ENCODE measurements at places on chromosomes 2 and 18.

DNA sequence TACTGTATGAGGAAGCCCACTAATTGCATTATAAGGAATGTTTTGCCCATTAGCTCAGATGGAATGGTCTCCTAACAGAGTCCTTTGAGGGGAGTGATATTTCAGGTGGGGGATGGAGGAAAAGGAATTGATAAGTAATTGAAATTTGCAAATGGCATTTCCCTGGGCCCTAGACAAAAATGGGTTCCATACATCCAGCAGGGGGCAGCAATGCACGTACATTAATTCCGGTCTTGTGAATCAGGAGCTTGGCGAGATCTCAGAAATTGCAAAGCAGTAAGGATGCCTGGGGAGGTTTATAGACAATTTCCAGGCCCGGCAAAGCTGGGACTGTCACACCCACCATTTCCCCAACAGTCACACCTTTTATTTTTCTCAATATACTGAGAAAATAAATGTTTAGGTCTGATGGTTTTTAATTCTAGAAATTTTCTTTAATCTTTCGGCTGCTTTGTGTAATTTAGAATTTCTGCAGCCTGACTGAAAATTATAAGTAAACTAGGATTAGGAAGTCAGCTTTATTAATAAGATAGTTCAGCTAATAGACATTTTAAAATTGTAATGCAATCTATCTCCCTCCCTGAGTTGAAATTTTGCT is 122.8 kb downstream of the LYPD1 start:
- H3K27ac ChIP-seq = no peak overlapping the region
- H3K27me3 ChIP-seq = no peaks in the 10 kb centered on the region
- H3K4me3 ChIP-seq = no peak overlapping the region

- no peaks in the 10 kb centered on the region for H3K36me3 ChIP-seq
- peaks cover 21% of the 10 kb centered on the region for H3K27me3 ChIP-seq
- no peak for DNase-seq
- no peak overlapping the region for H3K27ac ChIP-seq
- H3K4me1 ChIP-seq = no peaks in the 10 kb centered on the region
Measured at GRCh38 chr2:220994846-220995245, 577.3 kb downstream of the EPHA4 start.

- H3K4me1 ChIP-seq = peaks cover 26% of the 10 kb centered on the region
- no peaks in the 10 kb centered on the region for H3K27me3 ChIP-seq
- no peak for DNase-seq
- peaks cover 5% of the 10 kb centered on the region for H3K36me3 ChIP-seq
Measured at GRCh38 chr2:196954001-196954400, 27.5 kb upstream of the PGAP1 start.

- no peaks in the 10 kb centered on the region for H3K36me3 ChIP-seq
- no peaks in the 10 kb centered on the region for H3K4me1 ChIP-seq
- H3K27ac ChIP-seq = no peak overlapping the region
- DNase-seq = no peak
Measured at GRCh38 chr2:188628989-188629752, 337.5 kb downstream of the GULP1 start.

DNA sequence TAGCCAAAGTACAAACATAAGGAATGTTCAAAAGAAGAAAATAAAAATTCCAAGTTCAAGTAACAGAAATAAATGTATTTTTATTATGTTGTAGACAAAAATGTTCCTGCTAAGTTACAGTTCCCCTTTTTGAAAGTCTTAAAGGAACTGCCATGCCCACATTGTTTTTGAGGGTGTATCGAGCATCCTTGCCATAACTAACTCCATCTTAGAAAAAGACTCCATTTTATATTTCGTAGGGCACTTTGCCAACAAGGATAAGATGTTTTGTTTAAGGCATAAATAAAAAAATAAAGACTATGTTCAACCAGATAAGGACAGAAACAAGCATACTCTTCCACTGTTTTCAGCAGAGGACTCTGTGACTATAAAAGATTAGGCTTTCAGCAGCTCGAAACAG is 67.3 kb downstream of the TMEM237 start:
- no peak overlapping the region for H3K4me3 ChIP-seq
- peaks cover 3% of the 10 kb centered on the region for H3K27me3 ChIP-seq
- peaks cover 6% of the 10 kb centered on the region for H3K4me1 ChIP-seq
- H3K36me3 ChIP-seq = no peaks in the 10 kb centered on the region
- DNase-seq = no peak
- no peak overlapping the region for H3K27ac ChIP-seq

- no peaks in the 10 kb centered on the region for H3K36me3 ChIP-seq
- peaks cover 27% of the 10 kb centered on the region for H3K4me1 ChIP-seq
- DNase-seq = no peak
- peaks cover 35% of the 10 kb centered on the region for H3K27me3 ChIP-seq
- no peak overlapping the region for H3K4me3 ChIP-seq
Measured at GRCh38 chr2:233656443-233656842, 15.3 kb upstream of the UGT1A9 start.

DNA sequence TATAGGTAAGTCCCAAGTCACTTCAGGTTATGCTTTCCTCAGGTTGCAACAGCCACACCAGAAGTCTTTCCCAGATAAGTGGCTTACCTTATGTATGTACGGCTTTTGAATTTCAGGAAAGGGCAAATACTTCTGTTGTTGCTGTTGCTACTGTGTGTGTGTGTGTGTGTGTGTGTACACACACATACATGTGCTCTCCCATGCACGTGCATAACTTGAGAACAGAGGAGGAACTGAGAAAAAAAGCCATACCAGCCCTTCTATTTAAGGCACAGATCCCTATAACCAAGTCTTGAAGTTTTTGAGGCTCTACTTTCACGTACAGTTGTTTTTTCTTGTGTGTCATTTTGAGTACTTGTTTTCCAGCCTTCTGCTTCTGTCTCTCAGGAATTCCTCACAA is 62.4 kb downstream of the WDPCP start:
- no peak overlapping the region for H3K27ac ChIP-seq
- no peak overlapping the region for H3K4me3 ChIP-seq
- DNase-seq = no peak
- peaks cover 6% of the 10 kb centered on the region for H3K4me1 ChIP-seq
- H3K36me3 ChIP-seq = peaks cover 33% of the 10 kb centered on the region
- no peaks in the 10 kb centered on the region for H3K27me3 ChIP-seq

GRCh38 chr2:19368760-19369159 is 10.3 kb upstream of the OSR1 start:
- H3K36me3 ChIP-seq = no peaks in the 10 kb centered on the region
- H3K27me3 ChIP-seq = peaks cover 27% of the 10 kb centered on the region
- no peak overlapping the region for H3K4me3 ChIP-seq
- no peak for DNase-seq
- peaks cover 1% of the 10 kb centered on the region for H3K4me1 ChIP-seq
- H3K27ac ChIP-seq = no peak overlapping the region

DNA sequence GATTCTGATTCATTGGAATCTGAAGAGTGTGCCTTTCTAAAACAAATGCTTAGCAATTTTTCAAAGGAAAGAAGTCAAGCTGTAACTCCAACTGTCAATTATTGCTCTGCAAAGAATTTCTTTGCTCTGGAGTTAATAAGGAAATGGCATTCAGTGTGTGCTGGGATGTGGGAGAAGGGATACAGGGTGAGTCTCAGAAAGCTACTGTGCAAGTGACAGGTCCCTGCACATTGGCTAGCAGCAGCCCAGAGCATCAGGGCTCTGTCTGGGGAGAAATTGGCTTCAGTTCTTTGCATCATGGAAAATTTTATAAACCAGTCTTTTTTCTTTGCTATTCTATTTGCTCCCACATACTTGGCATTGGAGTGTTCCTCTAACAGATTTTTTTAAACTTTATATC is 1.1 kb upstream of the SYT4 start:
- DNase-seq = no peak
- no peak overlapping the region for H3K27ac ChIP-seq
- H3K36me3 ChIP-seq = no peaks in the 10 kb centered on the region
- no peaks in the 10 kb centered on the region for H3K4me1 ChIP-seq

- H3K4me3 ChIP-seq = no peak overlapping the region
- no peaks in the 10 kb centered on the region for H3K36me3 ChIP-seq
- no peak for DNase-seq
- H3K4me1 ChIP-seq = no peaks in the 10 kb centered on the region
Measured at GRCh38 chr2:34353509-34354113, 754.5 kb upstream of the FAM98A start.

DNA sequence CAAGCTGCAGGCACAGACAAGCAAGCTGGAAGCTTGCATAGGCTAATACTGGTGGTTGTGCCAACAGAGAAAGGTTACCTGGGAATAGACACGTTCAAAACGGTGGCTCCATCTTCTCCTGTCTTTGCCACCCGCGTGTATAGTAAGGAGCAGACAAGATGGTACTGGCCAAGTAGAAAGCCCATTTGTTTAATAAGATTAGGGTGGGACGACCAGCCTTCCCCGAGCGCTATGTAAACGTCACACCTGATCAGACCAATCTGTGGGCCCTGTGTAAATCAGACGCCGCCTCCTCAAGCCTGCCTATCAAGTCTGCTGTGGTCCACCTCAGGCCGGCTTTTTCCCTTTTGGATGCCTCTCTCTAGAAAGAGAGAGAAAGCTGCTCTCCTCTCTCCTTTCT is 189.2 kb downstream of the LAMA1 start:
- H3K27me3 ChIP-seq = no peaks in the 10 kb centered on the region
- H3K27ac ChIP-seq = no peak overlapping the region
- no peak for DNase-seq
- no peak overlapping the region for H3K4me3 ChIP-seq

- no peak overlapping the region for H3K4me3 ChIP-seq
- H3K4me1 ChIP-seq = no peaks in the 10 kb centered on the region
- no peak for DNase-seq
- peaks cover 10% of the 10 kb centered on the region for H3K36me3 ChIP-seq
Measured at GRCh38 chr2:140624200-140624599, 1506.6 kb downstream of the LRP1B start.

DNA sequence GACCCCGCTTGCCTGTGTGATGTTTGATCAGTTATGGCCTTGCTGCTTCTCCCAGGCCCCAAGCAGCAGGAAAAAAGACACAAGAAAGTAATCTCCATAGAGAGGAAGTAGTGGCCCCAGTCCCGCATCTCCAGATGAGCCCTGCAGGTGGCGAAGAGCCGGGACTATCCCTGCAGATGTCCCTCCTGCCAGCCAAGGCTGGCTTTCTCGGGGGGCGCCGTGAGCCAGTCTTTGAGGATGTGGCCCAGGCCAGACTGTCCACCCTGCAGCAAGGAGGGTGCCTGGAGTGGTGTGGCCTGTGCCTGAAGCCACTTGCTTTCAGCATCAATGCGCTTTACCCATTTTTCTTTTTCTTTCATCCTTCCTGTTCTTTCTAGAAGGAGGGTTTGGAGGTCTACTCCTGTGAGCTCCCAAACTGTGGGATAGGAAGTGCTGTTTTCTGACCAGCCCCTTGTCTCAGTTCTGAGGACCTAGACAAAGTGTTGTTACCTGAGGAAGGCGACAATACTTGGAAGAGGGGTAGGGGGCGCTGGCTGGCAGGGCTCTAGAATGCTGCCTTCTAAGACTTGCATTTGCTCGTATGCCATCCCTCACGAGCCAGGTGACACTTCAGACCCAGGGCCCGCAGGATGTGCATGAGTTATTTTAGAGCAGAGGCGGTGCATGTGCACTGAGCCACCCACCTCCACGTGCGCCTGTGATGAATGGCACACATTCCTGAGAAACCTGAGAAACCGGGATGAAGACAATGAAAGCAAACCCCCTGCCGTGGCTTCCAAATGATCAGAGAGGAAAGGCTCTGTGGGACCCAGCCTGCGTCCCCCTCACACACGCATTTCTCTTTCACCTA is 255.8 kb downstream of the FBXO15 start:
- H3K4me1 ChIP-seq = no peaks in the 10 kb centered on the region
- DNase-seq = no peak
- no peak overlapping the region for H3K27ac ChIP-seq
- no peaks in the 10 kb centered on the region for H3K27me3 ChIP-seq

DNA sequence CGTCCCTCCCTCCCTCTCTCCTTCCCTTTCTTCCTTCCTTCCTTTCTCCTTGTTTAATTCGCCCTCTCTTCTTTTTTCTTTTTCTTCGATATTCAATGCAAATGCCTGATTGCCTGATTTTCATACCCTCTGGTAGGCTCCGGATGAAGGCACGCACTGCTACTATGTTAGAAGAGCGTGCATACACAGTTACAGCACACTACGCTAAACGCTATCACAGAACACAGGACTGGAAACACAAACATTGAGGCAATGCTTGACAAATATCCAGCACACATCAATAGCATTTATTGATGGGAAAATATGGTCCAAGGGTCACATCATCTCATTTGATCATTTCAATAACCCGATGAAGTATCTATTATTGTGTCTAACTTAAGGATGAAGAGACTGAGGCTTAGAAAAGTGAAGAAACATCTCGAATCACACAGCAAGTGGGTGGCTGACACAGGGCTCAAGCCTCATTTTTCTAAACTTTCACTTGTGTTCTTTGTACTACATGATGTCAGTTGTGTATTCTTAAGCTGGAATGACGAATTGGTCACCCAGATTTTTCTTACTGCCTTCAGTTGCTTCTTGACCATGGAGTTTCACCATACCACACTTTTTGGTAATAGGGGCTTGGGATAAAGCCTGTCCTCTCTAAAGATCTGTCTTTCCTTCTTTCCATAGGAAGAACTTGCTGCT is 101.8 kb downstream of the TRIB2 start:
- no peak for DNase-seq
- no peak overlapping the region for H3K27ac ChIP-seq
- peaks cover 21% of the 10 kb centered on the region for H3K4me1 ChIP-seq
- no peak overlapping the region for H3K4me3 ChIP-seq
- no peaks in the 10 kb centered on the region for H3K36me3 ChIP-seq

- H3K27me3 ChIP-seq = peaks cover 47% of the 10 kb centered on the region
- peaks cover 4% of the 10 kb centered on the region for H3K36me3 ChIP-seq
- no peak for DNase-seq
- H3K4me3 ChIP-seq = no peak overlapping the region
- H3K27ac ChIP-seq = no peak overlapping the region
Measured at GRCh38 chr2:175621821-175622220, 380.2 kb downstream of the LNPK start.

GRCh38 chr2:129755786-129756185 is 223.7 kb upstream of the RAB6C start:
- DNase-seq = no peak
- no peaks in the 10 kb centered on the region for H3K36me3 ChIP-seq

DNA sequence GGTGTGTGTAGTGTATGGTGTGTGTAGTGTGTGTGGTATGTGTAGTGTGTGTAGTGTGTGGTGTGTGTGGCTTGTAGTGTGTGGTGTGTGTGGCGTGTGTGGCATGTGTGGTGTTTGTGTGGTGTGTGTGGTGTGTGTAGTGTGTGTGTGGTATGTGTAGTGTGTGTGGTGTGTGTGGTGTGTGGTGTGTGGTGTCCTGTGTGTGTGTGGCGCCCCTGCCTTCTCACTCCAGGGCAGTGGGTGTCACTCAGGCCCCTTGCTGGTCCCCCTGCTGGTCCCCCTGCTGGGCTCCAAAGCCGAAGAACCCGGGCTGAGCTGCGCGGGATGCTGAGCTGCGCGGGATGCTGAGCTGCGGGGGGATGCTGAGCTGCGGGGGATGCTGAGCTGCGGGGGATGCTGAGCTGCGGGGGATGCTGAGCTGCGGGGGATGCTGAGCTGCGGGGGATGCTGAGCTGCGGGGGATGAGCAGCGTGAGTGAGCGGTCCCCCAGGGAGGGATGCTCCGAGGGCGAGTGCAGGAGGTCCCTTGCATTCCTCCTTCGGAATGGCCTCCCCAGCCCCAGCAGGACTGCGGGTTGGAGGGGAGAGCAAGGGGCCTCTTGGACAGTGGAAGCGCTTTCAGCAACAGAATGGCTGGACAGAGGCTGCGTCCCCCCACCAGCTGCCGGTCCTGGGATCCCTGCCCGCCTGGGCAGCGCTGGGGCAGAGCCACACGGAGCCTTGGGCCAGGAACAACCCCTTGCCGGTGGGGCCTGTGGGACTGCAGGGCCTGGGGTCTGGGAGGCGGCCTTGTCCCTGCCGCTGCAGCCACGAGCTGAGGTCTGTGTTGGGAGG is 3.4 kb upstream of the RTP5 start:
- H3K27me3 ChIP-seq = peaks cover 35% of the 10 kb centered on the region
- H3K36me3 ChIP-seq = peaks cover 28% of the 10 kb centered on the region
- H3K27ac ChIP-seq = peak overlapping the region; percentile 68
- peak overlapping the region; percentile 83 for H3K4me3 ChIP-seq
- H3K4me1 ChIP-seq = peaks cover 68% of the 10 kb centered on the region

GRCh38 chr18:74896390-74896991 is 298.8 kb downstream of the ZNF407 start:
- H3K27ac ChIP-seq = no peak overlapping the region
- H3K4me3 ChIP-seq = no peak overlapping the region
